ENCODE measurements at places on chromosomes 13 and 19.

- DNase-seq: no peak
Measured at GRCh38 chr19:12730064-12730463, 4.4 kb downstream of the TRIR start.

DNA sequence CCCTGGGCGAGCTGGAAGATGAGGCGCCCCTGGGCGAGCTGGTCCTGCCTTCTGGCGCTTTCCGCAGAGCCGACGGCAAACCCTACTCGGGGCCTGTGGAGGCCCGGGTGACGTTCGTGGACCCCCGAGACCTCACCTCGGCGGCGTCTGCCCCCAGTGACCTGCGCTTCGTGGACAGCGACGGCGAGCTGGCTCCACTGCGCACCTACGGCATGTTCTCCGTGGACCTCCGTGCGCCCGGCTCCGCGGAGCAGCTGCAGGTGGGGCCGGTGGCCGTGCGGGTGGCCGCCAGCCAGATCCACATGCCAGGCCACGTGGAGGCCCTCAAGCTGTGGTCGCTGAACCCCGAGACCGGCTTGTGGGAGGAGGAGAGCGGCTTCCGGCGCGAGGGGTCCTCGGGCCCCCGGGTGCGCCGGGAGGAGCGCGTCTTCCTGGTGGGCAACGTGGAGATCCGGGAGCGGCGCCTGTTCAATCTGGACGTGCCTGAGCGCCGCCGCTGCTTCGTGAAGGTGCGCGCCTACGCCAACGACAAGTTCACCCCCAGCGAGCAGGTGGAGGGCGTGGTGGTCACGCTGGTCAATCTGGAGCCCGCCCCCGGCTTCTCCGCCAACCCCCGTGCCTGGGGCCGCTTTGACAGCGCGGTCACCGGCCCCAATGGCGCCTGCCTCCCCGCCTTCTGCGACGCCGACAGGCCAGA lies 6.3 kb downstream of the CILP2 start:
- DNase-seq: no peak

DNA sequence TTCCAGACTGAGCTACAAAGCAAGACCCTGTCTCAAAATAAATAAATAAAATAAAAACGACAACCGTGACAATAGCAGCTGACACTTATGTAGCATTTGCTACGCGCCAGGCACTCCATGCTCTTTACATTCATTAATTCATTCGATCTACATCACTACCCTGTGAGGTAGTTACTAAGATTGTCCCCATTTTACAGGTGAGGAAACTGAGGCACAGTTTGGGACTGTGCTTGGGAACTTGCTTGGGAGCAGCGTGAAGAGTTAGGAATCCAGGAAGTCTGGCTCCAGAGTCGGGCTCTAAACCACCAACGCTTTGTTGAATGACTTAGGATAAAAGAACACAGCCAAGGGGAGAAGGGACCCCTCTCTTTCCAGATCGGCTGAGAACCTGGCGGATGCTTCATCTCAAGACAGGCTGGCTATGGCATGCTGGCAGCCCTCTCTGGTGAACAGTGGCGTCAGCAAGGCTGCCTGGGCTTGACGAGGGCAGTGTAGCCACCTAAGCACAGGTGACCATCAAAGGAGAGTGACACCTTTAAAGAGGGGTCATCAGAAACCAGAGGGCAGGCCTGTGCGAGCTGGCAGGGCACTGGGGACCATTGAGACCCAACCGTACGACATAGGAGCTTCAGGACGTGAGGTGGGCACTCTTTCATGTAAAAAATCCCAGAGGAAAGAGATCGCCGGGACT lies 591 bp downstream of the DOHH start:
- DNase-seq: no peak

DNA sequence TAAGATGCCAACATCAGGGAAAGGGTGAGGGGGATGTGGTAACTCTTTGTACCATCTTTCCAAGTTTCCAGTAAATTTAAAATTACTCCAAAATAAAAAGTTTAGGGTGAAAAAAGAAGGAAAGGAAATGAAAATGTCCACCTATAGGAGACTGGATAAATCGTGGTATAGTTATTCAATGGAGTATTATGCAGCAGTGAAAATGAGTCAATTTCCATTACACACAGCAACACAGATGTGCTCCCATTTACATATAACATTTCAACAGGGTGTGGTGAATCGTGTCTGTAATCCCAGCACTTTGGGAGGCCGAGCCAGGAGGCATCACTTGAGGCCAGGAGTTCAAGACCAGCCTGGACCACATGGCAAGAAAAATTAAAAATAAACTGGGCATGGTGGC lies 7.4 kb upstream of the ZNF541 start:
- no peak for DNase-seq

DNA sequence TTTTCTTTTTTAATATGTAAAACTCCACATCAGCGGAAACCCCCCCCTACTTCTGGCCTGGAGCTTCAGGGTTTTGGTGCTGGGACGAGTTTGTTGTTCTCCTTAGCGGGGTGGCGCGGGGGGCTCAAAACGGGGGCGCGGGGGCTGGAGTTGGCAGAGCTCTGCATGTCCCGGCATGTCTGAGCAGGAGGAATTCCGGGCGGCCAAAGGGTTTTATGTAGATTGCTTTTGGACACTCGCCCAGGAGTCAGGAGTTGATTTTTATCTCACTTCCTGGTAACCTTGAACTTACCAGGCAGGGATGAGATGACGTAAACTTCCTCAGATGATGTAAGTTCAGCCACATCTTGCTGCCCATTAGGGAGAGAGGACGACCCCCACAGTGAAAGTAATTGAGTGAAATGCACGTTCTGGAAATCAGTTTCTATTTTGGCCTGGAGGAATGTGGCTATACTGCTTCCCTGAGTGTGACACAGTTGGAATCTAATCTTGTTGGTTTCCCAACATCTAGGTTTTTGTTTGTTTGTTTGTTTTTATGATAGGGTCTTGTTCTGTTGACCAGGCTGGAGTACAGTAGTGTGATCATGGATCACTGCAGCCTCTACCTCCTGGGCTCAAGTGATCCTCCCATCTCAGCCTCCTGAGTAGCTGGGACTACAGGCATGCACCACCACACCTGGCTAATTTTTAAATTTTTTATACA lies 21.0 kb upstream of the GDF15 start:
- peak; percentile 97 for DNase-seq

DNA sequence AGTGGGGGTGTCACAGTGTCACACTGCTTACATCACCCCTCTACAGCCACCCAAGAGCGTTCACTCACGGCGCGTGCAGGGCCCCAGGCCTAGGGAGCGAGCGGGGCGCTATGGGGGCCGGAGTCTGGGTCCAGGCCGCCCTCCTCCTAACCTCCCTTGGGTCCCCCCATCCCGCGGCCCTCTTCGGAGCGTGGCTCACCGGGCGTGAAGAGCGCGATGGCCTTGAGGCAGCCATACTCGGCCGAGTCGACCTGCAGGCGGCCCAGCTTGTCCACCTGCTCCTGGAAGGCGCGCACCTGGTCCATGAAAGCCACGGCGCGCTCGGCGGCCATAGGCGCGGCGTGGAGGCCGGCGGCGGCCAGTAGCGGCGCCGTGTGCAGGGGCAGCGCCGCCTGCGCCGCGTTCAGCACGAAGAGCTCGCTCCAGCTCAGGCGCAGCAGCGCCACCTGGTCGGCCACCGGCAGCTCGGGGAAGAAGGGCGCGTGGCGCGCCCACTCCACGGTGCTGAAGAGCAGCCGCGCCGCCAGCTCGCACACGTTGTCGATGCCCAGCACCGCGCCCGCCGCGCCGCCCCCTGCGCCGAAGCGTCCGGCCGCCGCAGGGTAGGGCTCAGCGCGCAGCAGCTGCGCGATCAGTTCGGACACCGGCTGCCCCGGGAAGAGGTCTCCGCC lies 9.4 kb downstream of the OCEL1 start:
- DNase-seq: peak; percentile 15

GRCh38 chr13:41720839-41721561 lies 239.9 kb downstream of the VWA8 start:
- DNase-seq: no peak

GRCh38 chr13:40517486-40518480 lies 148.7 kb downstream of the FOXO1 start:
- DNase-seq: no peak

GRCh38 chr13:113746671-113747070 lies 12.4 kb upstream of the TMEM255B start:
- DNase-seq: no peak

DNA sequence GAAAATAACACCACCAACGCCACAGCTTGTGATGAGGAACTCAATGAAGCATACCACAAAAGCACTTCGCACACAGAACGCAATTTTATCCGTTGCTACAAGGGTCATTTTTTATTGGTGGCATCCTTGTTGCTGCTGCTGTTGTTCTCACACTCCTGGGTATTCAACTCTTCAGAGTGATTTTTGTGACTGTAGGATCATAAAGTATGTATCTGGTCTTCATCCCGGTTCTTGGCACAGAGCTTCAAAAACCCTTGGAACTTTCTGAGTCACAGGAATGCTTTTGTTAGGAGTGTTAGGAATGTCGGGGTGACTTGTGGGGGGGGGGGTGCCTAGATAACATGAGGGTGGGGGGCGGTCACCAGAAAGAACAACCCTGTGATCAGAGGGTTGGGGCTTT lies 108.4 kb downstream of the ZNF557 start:
- DNase-seq: no peak

DNA sequence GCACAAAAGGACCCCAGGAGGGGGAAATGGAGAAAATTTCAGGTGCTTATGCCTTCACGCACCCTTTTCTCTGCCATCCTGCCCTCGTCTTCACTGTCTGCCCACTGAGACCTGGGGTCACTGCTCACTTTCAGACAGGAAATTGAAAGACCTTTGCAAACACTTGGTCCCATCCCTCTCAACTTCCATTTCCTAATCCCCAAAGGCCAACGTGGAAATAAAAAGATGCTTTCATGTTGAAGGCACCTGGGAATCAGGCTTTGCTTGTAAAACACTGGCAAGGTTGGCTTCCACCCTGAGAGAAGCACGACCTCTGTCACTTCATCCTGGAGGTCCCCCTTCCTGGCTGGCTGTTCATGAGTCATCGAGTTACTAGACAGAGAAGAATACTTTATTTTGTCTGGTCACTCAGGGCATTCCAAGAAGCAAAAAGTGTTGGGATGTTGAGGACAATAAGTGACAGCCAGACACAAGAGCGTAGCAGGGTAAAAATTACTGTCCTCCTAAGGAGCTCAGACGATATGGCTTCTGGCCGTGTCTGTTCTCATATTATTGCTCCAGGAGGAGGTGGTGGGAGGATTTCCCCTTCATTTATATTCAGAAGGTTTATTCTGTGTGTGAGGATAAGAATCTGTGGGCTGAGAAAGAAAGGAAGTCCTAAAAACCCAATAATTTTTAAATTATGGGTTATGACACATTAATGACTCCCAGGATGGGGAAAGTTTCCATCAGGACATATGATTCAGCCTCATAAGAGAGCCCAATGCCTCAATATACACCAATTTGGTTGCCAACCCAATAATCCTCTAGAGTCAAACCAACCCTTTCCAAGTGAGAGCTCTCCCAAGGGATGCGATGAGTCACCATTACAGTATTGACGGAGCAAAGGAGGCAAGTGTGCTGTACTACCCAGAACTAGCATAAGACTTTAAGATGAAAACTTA lies 409.0 kb downstream of the COG6 start:
- DNase-seq: peak; percentile 82

- DNase-seq: no peak
Measured at GRCh38 chr13:113776231-113777125, 17.5 kb downstream of the TMEM255B start.

DNA sequence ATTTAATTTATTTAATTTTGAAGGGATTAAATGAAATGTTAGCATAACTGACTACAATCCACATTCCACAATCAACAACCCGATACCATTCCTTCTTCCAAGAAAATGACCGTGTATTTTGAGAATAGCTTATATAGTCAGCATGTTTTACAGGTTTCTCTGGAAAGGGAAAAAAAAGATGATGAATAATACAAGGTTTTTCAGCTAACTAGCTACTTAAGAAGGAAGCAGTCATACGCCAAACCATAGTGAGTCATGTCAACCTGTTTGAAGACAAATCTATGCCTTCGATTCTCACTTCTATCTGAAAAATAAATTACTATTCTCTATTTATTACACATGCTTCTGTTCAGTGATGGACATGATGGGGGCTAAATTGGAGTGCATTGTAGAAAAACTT lies 258.6 kb downstream of the EFNB2 start:
- no peak for DNase-seq

GRCh38 chr19:33497131-33497777 lies 24.3 kb downstream of the PEPD start:
- no peak for DNase-seq

DNA sequence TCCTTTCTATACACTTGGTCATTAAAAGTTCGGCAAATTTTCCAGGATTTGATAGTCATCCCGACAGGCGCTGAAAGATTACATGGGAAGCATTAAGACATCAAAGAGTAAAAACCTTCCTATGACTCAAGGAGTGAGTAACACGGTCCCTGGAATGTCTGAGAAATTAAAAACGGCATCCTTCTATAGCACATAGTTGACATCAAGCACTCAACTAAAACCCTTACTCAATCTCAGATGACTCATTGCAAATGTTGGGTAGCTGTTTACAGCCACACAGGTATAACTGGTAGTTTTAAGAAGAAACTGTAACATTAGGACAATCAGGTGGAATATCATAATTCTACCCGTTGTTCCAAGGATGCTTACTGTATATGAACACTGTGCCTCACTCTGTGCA lies 6.4 kb upstream of the LGALS13 start:
- no peak for DNase-seq

GRCh38 chr13:24218977-24219376 lies 58.5 kb downstream of the SPATA13 start:
- DNase-seq: no peak

GRCh38 chr13:32984857-32985626 lies 31.2 kb upstream of the KL start:
- DNase-seq: no peak

DNA sequence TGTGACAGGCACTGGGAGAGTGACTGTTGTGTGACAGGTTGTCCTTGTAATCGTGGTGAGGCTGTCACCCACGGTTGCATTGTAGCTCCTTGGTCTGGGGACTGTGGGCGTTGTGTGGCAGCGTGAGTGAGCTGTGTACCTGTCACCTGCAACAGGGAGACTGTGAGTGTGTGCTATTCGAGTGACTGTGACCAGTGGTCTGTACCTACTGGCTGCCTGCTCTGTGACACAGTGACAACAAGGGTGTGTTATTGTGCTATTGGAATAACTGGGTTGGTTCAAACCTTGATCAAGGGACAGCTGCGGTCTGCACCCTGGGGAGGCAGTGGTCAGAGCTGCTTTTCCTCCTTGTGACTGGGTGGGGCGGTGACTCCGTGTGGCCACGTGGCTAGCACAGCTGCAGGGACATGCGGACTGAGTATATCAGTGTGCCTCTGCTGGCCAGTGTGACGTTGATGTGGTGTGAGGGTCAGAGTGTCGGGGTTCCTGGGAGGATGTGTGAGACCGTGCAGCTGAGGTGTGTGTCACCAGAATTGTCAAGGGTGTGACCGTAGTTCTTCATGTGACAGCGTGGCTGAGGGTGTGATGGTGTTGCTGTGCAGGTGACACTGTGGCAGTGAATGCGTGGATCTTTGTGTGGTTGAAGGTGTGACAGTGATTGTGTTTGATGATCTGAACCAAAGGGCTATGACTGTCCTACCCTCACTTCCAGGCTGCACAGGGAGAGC lies 10.1 kb upstream of the NFIX start:
- DNase-seq: no peak
